ENCODE measurements at places on chromosomes 2 and 18.

DNA sequence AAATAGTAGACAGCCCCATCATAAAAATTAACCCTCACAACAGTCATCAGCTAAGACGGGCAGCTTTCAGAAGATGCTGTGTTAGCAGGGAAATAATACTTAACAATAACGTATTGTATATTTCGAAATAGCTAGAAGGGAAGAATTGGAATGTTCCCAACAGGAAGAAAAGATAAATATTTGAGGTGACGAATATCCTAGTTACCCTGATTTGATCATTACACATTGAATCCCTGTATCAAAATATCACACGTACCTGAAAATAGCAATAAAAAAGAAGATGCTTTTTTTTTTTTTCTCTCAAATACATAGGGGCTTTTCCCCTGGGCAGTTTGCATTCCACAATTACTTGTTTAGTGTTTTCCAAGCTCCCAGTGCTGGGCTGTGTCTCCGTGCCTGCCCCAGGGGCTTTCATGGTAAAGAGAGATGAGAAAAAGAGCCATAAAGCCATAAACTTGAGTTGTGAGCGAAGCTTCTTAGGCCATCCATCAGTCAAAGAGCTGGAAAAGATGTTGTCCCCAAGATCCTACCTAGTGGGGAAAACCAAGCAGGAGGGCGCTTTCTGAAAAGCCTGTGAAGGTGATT is 183.0 kb upstream of the REV1 start:
- DNase-seq, result no peak

- DNase-seq, result no peak
These were observed 13.4 kb upstream of the UGT1A1 start for GRCh38 chr2:233746475-233747282.

DNA sequence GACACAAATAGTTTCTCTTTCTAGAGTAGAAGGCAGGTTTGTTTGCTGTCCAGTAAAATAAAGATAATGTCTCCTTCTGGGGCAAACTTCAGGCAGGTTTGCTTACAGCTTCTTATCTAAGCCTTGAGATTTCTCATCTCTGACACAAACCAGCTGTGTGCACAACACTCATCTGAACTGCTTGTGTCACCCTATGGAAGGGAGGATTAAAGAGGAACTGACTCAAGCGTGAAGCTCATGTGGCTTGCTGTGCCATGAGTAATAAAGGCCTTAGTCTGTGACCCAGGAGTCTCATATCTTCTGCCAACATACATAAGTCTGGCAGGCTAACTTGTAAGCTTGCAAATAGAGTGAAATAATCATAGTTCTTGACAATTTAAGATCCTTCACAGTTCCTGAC is 24.2 kb upstream of the CPO start:
- no peak for DNase-seq

- no peak for DNase-seq
These were observed 51.5 kb upstream of the CTAGE1 start for GRCh38 chr18:22469061-22469734.

DNA sequence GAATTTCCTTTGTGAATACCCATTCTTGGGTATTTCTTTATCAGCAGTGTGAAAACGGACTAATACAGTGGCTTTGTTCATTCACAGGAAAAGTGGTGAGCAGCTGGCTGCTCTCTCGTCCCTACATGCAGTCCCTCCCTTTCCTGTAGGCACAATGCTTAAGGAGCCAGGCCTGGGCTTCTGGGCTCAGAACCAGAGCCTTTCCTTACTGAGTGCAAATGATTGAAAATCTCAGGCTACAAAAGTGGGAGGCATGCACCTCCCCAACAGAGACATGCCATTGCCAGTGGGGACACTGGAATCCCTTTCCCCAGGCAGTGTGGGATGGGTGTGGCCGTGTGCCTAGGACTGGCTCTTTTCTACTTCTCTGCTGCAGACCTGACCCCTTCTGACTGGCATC is 61.3 kb downstream of the MCFD2 start:
- no peak for DNase-seq

DNA sequence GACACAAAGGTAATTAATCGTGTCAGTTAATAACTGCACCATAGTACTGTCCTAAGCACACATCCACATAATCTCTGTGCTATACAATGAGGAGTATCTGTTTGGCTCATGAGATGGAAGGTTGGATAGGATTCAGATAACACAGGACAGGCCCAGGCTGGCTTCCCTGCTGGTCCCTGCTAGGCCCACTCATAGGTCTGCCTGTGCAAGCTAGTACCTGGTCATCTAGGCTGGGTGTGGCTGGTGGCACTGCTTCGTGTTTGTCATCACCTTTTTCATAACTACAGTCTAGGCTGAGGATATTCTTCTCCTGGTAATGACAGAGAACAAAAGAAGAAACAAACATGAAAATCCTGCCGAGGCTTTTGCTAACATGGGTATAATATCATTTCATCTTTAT is 392.8 kb downstream of the TRIB2 start:
- DNase-seq, result no peak

- DNase-seq, result no peak
These were observed 231.4 kb downstream of the FAM210A start for GRCh38 chr18:13494871-13495445.

- no peak for DNase-seq
These were observed 8.7 kb upstream of the CCL20 start for GRCh38 chr2:227804975-227805374.

GRCh38 chr2:206324869-206325268 is 50.4 kb downstream of the ZDBF2 start:
- DNase-seq, result no peak

DNA sequence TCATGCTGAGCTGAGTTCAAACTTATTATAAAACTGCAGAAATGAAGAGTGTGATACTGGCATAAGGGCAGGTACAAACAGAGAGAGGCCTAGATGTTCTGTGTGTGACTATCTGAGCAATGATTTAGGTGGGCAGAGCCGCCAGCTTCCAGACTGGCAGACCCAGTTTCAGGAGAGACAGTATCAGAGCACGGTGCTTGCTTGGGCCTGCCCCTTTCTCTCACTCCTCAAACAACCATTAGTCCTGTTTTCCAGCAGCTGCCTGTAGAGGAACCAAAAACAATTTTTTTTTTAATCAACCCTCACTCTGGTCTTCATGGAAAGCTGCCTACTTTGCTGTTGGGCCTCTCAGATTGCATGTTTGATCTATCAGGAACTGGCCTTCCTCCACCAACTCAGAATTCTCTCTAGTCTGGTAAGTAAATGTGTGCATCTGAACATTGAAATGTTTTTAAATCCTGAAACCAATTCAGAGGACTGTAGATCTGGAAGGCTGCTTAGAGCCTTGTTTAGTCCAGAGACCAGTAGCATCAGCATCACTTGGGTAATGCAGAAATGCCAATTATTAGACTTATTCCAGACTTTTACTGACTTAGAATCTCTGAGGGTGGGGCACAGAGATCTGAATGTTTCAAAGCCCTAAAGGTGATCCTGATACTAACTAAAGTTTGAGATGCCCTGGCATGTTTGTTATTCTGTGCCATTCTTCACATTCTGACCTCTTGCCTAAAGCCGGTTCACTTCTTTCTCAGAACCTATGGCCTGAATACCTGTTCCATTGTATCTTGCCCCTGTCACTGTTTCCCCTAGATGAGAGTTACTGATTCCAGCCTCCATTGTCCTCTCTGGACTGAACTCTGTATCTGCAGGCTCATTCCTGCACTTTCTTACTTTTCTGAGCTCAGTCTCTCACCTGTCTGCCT is 24.8 kb upstream of the CRIM1 start:
- no peak for DNase-seq

DNA sequence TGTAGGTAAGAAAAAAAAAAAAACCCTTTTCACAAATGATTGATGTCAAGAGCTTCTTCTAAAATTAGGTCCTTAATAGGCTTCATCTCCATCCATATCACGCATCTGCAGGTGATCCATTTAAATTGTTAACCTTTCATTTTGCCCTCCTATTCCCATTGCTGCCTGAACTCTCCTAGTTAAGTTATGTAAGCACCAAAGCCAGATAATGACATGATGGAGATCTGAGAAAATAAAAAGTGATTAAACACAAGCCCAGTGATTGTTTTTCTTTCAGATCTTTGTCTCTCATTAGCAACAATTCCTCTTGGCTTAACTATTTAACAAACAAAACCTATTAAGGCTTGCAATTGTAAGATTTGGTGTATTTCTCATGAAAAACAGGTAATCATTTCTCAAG is 20.0 kb downstream of the LANCL1 start:
- no peak for DNase-seq

- no peak for DNase-seq
These were observed 332.1 kb downstream of the AGAP1 start for GRCh38 chr2:235825946-235826345.

Data from GF-D8 (cell line).